Activated gamma-delta T cell (primary cell): ENCODE measurements at places on chromosomes 5 and 9.

- no peak for DNase-seq
Measured at GRCh38 chr5:137220523-137220927, 278.6 kb downstream of the SPOCK1 start.

GRCh38 chr5:157540707-157541446, 34.7 kb downstream of the ADAM19 start:
- no peak for DNase-seq

GRCh38 chr5:130109152-130109551, 204.9 kb downstream of the CHSY3 start:
- no peak for DNase-seq

DNA sequence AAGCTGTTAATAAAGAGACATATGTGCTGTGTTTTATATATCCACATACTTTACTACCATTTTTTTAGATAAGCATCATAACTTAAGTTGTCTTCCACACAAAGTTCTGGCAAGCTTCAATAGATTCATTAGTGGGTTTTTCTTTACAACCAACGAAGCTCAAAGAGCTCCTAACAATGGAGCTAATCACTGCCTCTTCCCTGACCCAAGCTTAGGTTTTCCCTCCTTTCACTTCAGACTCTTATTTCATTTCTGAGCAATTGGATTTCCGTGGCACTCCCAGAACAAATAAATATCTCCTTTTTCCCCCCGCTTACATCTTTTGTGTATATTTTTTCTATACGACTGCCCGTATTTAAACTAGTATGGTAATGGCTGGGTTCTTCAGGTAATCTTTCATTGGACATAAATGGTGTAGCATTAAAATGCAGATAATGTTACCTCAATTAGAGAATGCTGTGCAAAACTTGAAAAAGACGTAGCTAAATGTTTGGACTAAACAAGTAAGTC, 275.5 kb upstream of the TMEM161B start:
- no peak for DNase-seq

GRCh38 chr5:6733411-6734242, 20.4 kb downstream of the TENT4A start:
- no peak for DNase-seq

DNA sequence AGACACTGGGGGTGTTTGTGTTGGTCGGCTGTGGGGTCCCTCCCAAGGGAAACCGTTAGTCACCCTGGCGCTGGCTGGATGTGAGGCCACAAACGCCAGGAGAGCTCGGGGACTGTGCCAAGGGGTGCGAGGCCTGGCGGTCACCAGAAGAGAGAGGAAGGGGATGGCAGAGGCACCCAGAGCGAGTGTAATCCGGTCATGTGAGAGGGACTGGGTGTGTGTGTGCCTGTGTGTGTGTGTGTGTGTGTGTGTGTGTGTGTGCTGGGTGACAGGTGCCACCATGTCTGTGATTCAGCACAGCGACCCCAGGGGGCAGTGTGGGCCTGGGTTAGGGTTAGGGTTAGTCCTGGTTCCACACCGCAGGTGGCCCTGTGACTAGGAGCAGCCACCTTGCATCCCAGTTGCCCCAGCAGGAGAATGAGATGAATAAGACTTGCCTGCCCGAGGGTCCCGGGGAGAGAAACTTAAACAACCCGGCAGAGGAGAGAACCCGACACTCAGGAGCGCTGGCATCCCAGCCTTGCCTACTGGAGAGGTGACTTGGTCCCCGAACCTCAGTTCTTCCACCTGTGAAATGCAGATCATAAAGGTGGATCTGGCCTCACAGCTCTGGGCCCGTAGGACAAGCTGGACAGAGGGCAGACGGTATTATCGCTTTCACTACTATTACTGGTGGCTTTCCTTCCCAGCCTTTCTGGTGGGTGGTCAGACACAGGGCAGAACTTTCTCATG, 1.4 kb upstream of the ADAMTSL2 start:
- DNase-seq = no peak

GRCh38 chr9:70595211-70595610, 180.8 kb upstream of the KLF9 start:
- no peak for DNase-seq

DNA sequence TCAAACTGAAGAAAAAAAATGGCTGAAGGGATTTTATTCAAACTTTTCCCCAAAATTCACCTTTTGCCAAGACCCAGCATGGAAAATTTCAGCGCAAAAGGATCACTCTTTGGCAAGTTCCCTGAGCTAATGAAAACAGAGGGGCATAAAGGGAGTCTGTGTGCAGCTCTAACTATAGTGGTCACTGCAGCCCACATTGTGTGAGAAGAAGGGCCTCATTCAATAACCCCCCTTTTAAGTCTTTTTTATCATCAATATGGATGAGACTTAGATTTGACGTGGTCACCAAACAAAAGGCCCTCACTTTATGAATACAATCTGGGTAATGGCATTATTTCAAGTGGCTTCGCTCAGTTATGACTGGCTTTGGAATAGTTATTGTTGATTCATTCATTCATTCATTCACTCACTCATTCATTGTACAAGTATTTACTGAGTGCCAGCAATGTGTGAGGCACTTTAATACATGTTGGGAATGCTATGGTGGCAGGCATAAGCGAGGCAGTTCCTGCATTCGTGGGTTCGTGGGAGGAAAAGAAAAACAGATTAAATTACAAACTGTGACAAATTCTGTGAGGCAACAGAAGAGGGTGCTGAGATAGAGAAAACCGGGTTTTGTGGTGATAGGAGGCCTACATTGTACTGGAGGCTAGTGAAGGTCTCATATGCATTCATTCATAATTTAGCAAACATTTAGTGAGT, 145.7 kb upstream of the KLF4 start:
- DNase-seq = no peak

- DNase-seq = no peak
Measured at GRCh38 chr5:67581203-67581602, 384.6 kb upstream of the CD180 start.

DNA sequence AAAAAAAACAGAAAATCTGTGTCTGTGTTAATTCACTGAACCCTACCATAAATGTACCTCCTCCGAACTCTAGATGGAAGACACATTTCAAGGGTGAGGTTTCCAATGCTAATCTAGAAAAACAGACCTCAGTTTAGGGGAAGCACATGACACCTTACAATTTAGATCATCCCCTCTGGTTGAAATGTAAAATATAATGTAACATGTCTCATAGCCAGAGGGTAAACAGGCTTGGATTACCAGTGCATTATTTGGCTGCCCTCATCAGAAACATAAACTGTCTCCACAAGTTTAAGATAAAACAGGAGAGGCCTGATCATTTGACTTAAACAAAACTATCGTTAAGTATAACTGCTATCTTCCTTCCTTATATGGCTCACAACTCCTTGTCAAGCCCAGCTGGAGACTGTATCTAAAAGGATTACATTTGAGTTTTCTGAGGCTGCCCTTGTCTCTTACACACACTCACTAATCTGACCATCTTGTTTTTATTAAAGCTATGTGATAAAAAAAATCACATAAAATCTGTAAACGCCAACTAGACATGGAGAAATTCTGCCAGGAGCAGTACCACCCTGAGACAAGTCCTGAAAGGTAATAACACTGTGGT, 105.7 kb downstream of the LURAP1L start:
- DNase-seq = no peak

DNA sequence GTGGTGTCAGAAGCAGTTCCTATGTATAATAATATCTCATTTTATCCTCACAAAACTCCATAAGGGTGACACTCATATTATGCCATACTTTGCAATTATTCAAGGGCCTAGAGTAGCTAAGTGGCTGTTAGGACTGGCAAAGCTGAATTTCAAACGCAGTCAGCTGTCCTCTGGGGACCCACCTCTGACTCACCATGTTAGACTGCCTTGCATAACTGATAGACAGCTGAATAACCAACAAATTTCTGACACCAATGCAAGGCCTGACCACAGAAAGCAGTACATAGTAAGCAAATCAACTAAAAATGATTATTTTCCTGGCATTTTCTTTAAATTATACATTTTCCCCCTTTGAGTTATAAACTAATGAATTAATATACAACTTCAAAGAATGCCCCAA, 251.6 kb upstream of the PTGER4 start:
- no peak for DNase-seq

GRCh38 chr9:116572095-116572748, 114.9 kb upstream of the TRIM32 start:
- DNase-seq = no peak

DNA sequence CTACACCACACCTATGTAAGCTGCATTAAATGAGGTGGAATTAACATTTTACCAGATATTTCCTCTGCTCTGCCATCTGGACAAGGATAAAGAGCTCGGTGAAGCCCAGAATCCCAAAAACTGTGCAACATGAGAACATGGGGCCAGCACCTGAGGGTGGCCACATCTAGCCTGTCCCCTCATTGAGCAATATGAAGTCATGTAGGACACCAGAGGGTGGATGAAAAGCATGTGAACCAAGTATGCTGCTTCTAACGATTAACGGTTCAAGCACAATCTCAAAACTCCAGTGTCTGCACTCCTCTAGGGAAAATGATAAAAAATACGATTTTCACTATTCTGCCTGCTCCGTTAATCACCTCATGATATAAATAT, 545.8 kb downstream of the EBF1 start:
- DNase-seq = no peak

- no peak for DNase-seq
Measured at GRCh38 chr5:128537221-128537999, 635 bp downstream of the FBN2 start.

GRCh38 chr9:16031971-16032370, 479.1 kb downstream of the CCDC171 start:
- DNase-seq = no peak

DNA sequence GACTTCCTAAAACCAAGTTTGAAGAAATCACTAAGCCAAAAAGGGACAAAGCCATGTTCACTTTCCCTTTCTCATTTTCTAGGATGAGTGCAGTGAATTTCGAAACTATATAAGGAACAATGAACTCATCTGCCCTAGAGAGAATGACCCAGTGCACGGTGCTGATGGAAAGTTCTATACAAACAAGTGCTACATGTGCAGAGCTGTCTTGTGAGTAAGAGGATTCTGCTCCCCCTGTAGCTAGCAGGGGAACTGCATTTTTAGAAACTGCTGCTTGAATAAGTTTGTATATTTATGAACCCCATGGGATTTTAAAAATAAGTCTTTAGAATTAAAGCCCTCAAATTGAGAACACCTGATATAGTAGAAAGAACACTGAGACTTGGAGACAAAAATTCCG, 42.7 kb upstream of the SPINK14 start:
- DNase-seq = no peak

DNA sequence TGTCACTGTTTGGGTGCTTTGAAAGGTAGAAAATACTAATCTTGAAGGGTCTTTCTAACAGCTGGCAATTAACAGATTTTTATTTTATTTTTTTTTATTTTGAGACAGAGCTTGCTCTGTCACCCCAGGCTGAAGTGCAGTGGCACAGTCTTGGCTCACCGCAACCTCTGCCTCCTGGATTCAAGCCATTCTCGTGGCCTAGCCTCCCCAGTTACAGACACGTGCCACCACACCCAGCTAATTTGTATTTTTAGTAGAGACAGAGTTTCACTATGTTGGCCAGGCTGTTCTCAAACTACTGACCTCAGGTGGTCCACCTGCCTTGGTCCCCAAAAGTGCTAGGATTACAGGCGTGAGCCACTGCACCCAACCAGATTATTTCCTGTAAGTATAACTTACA, 12.8 kb upstream of the APC start:
- no peak for DNase-seq

DNA sequence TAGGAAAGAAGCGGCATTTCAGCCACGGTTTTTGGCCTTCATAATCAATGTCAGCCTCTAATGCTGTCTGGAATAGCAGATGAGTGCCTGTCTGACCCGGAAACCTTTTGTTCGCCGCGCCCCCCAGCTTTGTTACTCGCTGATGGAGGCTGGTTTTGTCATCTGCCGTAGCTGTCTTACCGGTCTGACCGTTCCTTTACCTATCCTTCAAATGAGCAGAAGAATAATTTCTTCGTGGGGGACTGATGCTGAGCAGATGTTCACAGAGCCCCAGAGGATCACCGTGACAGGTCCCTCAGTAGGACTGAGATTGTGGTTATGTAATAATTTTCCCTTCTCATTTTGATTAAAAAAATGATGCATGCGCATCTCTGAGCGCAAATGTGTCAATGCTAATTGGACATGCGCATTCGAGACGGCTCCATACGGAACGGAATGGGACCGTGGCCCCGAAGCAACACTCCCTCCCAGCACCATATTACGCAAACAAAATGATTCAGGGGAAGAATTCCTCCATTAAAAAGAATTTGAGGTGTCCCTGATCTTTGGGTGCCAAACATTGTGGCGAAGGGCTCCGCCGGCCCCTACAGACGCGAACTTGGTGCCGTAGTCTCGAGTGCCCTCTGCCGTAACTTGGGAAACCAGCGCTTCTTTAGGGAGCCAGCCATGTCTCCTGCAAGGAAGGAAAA, 27.6 kb downstream of the TLX3 start:
- no peak for DNase-seq

DNA sequence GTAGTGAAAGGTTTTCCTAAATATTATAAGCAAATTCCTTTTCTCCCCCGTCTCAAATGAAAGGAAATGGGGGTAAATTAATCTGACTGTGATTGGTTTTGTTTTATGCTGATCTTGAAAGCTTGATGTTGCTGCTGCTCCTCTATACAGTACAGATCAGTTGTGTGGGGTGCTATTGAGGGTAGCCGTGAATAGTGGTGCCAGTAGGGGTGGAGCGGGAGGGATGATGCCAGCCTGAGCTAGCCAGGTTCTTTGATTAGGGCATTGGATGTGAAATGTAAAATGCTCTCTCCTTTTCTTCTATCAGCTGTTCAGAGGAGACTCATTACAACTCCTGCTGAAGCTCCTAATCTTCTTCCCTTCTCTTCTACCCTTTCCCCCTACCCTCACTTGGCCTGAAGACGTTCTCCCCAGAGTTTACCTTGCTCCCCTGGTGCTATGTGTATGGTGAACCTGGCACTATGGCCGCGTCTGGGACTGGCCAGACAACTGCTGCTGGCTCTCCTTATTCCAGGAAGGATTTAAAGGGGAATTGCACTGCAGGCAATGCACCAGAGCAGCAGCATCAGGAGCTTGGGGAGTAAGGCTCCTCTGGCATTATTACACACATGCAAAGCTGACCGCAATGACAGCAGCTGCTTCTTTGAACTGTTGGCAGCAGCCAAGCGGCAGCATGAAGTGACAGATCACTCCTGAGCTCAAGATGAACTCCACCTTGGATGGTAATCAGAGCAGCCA, 566 bp downstream of the GPR21 start:
- no peak for DNase-seq

GRCh38 chr5:42020788-42021530, 95.9 kb downstream of the FBXO4 start:
- no peak for DNase-seq

GRCh38 chr5:65262096-65262495, 219.6 kb downstream of the ADAMTS6 start:
- DNase-seq = no peak

GRCh38 chr5:171577042-171577758, 157.8 kb downstream of the FGF18 start:
- no peak for DNase-seq

DNA sequence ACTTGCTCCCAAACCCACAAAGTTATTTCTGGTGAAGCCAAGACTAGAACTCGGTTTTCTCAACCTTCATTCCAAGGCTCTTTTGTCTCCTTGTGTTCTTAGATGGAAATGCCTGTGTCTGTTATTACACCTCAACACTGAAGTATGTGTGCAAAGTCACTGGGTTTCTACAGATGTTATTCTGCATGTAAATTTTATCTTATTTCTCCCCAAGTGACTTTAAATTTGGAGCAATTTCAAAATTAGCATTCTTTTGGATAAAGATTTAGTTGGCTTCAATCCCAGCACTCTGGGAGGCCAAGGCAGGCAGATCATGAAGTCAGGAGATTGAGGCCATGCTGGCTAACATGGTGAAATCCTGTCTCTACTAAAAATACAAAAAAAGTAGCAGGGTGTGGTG, 104.4 kb upstream of the GNA14 start:
- no peak for DNase-seq

- DNase-seq = no peak
Measured at GRCh38 chr9:98312365-98312764, 56.9 kb upstream of the TBC1D2 start.
